Activated CD4-positive, alpha-beta T cell treated with anti-CD3 and anti-CD28 coated beads for 4 hours (primary cell): ENCODE measurements at places on chromosomes 12 and 14.

DNA sequence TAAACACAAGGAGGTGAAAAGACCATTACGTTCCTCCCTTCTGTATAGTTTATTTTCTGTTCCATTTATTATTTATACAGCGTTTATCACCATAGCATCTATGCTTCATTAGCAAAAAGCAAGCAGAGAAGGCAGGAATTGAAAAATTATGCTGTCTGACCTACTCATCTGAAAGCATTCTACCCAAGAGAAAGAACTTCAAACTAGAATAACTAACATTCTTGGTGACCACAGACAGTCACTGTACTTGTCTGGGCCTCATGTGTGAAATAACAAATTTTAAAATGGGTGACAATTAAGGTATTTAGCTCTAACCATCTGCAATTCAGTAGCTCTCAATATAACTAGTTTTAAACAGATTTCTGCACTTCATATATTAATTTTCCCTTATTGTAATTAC is 29.3 kb upstream of the PDE3A start:
- DNase-seq = no peak

DNA sequence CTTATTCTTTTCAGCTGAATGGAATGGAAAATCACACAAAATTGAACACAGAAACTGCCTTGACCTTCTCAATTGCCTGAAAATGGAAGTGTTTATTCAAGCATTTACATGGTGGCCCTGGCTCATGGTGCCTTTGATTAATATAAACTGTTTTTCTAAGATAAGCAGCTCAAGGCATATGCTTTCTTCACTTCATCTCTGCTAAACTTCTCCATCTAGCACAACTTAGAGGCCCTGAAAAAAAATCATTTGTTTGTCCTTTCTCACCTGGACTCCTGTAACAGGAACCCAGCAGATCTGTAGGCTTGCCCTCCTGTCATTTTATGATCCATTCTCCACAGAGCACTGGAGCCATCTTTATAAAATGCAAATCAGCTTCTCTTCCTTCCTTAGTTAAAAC is 117.5 kb upstream of the KRR1 start:
- no peak for DNase-seq

- no peak for DNase-seq
Observed at GRCh38 chr14:75811872-75812499, 150.9 kb downstream of the TTLL5 start.

DNA sequence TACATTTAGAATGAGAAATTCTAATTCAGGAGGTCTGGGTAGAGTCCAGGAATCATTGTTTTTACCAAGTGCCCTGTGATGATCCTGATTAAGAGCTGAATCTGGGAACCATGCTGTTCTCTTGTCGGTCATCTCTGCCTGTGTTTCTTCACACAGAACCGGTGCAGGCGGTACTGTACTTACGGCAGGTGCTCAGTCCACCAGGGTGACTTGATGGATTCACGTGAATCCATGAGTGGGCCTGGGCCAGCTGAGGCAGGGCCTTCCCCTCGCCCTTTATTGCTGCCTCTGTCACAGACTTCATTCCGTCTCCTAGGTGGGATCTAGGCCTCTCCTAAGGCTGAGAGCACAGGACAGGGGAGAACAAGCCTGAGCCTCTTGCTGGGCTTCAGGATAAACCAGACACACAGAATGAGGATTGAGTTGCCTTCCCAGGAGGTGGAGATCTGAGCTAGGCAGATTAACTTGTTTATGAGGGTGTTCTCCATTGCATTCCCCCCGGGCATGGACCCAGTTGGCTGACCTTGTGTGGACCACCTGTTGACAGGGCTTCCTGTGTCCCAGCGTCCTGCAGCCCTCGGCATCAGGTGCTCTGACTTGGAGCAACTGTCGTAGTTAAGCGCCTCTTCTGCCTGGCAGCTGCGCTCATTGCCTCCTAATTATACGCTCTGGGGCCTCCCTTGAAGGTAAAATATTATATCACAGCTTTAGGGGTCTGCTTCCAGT is 42.1 kb downstream of the B4GALNT3 start:
- no peak for DNase-seq

- DNase-seq = no peak
Observed at GRCh38 chr12:71642264-71642663, 21.4 kb downstream of the ZFC3H1 start.

- DNase-seq = no peak
Observed at GRCh38 chr12:127450826-127451225, 816.1 kb upstream of the TMEM132C start.

GRCh38 chr12:122244565-122245371 is 18.9 kb upstream of the DIABLO start:
- no peak for DNase-seq

DNA sequence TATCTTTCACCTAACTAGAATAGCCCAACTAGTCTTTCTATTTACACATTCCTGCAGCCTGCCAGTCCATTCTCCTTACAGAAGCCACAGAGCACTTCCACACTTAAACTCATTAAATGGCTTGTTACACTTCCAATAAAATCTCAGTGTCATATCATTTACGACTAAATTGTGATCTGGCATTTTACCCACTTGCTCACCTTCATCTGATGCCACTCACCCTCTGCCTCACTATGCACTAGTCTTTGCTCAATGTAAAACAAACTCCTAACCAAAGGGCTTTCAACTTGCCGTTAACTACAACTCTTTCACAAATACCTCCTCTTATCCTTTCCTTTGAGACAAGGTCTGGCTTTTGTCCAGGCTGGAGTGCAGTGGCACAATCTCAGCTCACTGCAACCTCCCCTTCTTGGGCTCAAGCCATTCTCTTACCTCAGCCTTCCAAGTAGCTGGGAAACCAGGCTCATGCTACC is 24.1 kb downstream of the YAF2 start:
- no peak for DNase-seq
